Fibroblast of upper back skin (primary cell): ENCODE measurements at places on chromosomes 11 and 22.

DNA sequence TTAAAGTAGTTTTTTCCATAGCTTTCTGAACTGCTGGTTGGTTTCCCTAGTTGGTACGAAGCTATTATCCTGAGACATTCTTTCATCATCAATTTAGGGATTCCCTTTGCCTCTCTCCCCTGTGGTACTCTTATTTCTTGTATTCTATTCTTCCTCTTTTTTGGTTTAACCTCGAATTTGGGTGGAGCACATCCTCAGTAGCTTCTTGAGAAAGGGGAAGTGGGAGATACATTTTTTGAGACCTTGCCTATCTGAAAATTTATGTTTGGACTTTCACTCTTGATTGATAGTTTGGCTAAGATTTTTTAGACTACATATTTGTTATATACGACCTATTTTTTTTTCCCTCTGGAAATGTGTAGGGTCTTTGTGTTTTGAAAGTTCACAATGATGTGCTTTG, 121.7 kb upstream of the ZBED5 start:
- no peak for DNase-seq

DNA sequence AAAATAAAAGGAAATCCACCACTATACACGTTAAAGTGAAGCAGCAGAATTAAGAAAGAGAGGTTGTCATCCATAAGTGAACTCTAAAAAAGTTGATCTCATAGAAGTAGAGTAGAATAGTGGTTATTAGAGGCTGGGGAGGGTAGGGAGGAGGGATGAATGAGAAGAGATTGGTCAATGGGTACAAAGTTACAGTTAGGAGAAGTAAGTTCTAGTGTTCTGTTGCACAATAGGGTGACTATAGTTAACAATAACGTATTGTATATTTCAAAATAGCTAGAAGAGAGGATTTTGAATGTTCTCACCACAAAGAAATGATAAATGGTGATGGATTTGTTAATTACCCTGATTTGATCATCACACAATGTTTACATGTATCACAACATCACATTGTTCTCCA, 72.0 kb downstream of the CD82 start:
- DNase-seq, result no peak

DNA sequence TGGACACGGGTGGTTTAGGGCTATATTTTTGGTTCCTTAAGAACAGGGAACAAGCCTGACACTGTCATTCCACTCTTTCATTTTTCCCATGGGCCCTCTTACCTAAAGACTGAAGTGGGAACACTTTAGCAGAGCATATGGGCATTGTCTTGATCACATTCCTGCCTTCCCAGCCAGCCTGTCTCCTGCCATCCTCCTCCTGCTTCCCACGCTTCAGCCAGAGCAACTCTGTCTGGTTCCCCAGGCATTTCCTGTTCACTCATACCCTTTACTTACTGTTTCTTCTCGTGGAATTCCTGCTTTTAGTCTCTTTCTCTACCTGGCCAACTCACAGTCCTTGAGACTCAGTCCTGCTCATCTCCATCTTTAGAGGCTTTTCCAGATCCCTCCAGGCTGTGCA, 22.8 kb downstream of the MRPL16 start:
- peak; percentile 31 for DNase-seq

DNA sequence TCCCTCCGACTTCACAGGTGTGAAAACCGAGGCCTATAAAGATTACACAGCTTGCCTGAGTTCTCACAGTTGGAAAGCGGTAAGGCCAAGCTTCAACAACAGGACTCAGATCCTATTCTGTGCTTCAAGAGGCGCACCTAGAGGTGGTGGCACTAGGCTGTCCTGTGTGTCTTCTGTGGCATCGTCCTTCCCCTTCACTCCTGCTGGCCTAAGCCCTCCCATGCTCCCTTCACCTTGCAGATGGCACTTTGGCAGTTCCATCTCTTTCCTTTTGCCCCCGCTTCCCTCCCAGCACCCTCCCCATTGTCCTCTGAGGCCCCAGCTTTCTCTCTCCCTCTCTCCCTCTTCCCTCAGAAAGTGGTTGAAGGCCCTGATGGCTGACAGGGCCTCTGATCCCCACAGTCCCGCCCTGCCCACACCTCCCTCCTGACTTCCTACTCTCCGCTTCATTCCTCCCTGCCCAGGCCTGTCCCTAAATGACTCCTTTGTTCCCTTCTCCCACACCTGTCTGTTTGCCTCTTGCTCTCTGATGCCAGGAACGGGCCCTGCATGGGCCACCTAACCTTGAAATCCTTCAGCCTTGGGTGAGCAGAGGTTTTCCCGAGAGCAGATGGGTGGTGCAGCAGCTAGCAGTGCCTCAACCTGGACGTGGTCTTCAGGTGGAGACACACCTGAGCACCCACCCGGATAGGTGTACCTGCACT, 5.8 kb downstream of the TRIM29 start:
- no peak for DNase-seq

DNA sequence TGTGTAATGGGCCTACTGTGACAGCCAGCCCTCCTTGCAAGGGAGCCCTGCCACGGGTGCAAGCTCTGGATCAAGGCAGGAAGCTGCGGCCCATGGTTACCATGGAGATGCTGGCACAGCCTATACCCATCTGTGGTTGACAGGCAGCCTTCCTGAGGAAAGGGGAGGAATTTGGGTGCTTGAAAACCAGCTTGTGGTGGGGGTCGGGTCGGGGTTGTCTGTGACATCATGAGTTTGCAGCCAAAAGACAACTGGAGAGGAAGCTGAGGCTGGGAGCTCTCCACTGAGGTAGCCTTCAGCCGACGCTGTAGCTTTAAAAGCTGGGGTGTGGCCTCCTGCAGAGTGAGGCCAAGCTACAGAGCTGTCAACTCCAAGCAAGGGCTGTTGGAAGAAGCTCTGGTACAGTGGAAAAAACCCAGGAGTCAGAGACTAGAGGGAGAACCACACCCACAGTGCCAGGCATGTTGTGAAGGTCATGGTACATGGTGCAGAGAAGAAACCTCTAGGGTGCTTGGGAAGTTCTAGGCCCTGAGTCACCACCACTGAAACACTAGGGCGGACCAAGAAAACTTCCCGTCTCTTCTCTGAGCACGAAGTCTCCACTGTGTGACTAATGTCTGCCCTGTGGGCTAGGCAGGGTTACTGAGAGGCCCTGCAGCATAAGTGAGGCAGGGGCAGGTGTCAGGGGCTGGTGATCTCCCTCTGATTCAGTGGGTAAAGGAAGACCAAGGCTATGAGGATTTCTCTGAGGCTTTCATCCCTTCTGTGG, 10.8 kb upstream of the LDHA start:
- peak; percentile 91 for DNase-seq

- DNase-seq, result peak; percentile 90
Measured at GRCh38 chr11:94574193-94574961, 7.2 kb downstream of the PIWIL4 start.

DNA sequence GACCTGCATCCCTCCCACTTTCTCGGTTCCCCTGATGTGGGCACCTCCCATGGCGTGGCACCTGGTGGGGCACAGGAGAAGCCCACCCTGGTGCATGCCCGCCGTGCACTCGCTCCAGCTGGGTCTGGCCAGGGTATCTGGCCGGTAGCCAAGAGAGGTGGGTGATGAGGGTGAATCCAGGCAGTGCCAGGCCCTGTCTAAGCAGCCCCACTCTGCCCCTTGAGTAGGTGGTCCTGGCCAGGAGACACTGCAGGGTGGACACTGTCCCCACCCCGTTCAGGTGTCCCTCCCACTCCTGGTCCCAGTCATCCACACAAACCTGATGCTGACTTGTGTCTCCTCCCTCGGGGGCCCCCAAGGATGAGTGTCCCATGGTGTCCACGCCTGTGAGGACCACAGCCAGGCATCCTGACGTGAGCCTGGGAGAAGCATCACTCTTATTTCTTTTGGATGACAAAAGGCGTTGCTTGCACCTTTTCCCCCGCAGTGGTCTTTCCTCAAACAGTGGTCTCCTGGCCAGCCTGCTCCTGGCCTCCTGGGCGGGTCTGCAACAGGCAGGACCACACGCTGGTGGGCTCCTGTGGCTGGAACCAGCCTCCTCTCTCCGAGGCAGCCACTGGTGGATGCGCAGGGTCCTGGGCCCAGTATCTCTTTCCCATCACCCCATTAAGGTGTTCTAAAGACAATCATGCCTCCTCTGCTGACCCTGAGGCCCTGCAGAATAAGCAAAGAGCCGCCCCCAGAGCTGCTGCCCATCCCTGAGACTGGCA, 922.3 kb downstream of the BRD1 start:
- DNase-seq, result no peak

DNA sequence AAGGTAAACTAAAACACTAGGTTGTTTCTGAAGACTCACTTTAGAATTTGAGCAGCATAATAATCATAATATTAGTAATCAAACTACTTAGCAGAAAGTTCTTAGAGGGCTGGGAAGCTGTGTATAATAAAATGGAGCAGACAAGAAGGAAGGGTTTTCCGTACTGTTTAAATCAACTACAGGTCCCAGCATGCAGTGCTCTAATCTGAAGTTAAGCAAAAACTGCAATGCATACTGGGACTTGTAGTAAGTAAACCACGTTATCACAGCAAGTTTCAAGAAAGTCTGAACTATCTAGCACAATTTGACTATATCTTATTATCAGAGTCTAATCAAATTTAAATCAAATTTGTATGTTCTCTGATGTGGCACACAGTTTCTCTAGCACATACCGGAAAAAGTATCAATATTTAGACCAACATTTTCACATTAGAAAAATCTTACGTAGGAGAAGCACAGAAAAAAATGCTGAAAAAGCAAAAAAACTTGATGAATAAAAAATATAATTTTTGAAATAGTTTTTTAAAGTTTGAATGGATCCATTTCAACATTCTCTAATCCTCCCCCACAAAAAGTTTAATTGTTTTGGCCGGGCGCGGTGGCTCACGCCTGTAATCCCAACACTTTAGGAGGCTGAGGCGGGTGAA, 8.2 kb downstream of the PHF21A start:
- DNase-seq, result peak; percentile 37

DNA sequence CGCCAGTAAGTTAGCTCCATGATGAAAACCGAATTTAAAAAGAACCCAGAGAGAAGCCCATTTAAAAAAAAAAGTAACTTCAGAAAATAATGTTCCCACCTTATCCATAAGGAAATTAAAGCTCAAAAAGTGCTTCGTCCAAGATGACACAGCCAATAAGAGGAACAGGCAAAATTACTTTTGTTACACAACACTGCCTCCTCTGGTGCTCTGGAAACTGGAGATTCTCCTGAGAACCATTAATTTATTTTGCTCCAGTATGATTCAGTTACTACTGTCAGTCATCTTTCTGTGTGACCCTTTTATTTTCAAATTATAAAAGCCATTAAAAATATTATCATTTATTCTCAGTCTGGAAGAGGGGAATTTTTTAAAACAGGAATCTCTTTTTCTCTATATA, 2.0 kb downstream of the IFT27 start:
- peak; percentile 43 for DNase-seq

DNA sequence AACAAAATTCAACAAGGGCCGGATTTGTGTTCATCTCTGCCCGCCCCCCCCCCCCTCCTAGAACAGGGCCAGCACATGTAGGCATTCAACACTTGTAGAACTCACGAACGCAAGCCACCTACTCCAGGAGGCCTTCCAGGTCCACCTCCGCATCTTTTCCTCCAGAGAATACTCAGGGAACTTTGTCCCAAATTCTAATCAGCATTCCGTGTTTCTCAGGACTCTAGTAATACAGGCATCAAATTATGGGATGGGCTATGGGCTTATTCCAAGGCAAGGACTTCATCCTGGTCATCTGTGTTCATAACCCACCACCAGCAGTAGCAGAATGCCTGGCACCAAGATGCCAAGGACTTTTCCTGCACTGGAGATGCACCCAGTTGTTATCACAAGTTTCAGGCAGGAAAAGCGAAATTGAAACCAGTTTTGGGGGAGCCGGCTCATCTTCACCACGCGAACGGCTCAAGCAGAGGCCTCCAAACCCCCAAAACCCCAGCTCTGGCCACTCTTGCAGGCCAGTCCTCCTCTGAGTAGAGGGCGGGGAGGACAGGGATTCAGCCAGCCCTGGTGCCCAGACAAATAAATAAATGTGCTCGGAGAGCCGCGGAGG, 462 bp downstream of the UBE2L6 start:
- peak; percentile 3 for DNase-seq

GRCh38 chr11:63917692-63918506, 935 bp upstream of the RCOR2 start:
- DNase-seq, result peak; percentile 66

GRCh38 chr11:1667906-1668305, 29.1 kb upstream of the KRTAP5-6 start:
- no peak for DNase-seq

GRCh38 chr22:40857309-40857855, 434 bp downstream of the XPNPEP3 start:
- DNase-seq, result no peak

DNA sequence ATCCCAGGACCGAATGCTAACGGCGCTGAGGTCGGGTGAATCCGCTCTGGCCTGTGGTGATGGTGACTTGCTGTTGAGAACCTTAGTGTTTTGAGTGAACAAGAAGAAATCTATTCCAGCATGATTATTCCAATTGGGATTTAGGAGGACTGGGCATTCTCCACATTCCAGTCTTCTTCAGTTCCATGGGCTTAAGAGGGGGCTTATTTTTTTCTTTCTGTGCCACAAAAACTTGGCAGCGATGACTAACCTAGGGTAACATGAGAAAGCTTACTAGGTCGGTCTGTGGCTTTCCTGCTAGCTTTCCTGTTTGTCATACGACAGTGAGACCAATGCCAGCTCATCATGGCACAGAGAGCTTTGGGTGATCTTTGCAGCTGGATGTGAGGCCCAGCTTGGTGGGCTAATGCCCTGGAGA, 62.9 kb upstream of the ATXN10 start:
- peak; percentile 79 for DNase-seq

GRCh38 chr11:13052130-13052571, 43.0 kb downstream of the RASSF10 start:
- no peak for DNase-seq

- DNase-seq, result no peak
Measured at GRCh38 chr11:117271208-117271607, 19.9 kb upstream of the BACE1-AS start.

DNA sequence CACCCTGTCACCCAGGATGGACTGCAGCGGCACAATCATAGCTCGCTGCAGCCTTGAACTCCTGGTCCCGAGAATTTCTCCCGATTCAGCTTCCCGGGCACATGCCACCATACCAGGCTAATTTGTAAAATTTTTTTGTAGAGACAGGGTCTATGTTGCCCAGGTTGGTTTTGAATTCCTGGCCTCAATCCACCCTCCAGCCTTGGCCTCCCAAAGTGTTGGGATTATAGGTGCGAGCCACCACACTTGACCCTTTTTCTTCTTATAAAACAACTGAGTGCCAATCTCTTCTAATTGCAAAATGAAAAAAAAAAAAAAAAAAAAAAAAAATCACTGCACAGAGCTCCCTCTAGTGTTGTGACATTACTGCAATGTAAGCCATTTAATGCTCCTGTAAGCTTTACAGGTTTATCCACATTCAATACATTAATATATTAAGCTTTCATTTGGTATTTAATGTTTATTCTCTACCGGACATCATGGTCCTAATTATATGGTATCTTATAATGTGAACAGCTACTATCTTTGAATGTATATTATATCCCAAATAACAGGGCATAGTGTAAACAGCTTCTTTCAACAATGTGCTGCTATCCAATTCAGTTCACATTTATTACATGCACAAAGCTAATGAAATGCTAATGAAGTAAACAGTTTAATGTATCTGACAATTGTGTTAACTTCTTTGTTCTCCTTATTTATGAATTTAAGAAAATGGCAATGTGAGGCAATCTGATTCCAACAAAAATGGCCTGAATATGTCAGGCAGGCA, 44.6 kb downstream of the COPB1 start:
- peak; percentile 33 for DNase-seq

- DNase-seq, result no peak
Measured at GRCh38 chr11:22566293-22566692, 59.3 kb downstream of the FANCF start.
